ENCODE measurements at places on chromosomes 16 and 17.
A peak's percentile ranks its signal among the peaks of the same experiment; 100 is the strongest.

- no peak for DNase-seq
Observed at GRCh38 chr16:89837014-89837546, 8.8 kb downstream of the SPIRE2 start.

DNA sequence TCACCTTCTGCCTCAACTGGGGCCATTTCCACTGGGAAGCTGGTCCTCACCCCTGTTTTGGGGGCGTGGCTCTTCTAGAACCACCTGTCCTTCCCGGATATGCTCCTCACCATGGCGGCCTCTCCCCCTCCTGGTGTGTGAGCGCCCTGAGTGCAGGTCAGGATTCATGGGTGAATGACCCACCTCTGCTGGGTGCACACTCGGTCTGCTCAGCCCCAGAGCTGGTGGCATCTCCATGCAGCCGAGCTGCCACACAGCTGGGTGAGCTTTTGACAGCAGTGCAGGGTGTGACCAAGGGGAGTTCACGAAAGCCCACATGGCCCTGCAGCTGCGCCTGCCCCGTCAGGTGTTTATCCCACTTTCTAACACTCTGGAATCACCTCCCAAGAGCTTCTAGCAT is 27.3 kb downstream of the GRIN2C start:
- DNase-seq = no peak

- DNase-seq = no peak
Observed at GRCh38 chr17:81400996-81401722, 5.9 kb downstream of the BAHCC1 start.

GRCh38 chr16:25066426-25066746 is 45.2 kb upstream of the LCMT1 start:
- DNase-seq = no peak

DNA sequence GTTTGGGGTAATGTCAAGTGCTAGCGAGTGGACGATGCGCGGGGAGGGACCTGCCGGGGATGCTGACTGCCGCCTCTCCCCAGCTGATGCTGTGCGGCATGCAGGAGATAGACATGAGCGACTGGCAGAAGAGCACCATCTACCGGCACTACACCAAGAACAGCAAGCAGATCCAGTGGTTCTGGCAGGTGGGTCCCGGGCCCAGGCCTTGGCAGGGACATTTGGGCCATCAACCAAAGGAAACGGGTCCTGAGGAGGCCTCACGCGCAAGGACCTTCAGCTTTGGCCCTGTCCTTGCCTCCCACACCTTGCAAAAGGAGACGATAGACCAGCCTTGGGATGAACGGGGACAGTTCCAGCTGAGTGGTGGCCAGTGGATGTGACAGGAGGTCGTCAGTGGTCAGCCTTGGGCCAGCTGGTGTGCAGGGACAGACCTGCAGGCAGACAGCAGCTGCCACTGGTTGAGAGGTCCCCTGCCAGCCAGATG is 13.6 kb upstream of the CLEC18A start:
- DNase-seq = no peak

DNA sequence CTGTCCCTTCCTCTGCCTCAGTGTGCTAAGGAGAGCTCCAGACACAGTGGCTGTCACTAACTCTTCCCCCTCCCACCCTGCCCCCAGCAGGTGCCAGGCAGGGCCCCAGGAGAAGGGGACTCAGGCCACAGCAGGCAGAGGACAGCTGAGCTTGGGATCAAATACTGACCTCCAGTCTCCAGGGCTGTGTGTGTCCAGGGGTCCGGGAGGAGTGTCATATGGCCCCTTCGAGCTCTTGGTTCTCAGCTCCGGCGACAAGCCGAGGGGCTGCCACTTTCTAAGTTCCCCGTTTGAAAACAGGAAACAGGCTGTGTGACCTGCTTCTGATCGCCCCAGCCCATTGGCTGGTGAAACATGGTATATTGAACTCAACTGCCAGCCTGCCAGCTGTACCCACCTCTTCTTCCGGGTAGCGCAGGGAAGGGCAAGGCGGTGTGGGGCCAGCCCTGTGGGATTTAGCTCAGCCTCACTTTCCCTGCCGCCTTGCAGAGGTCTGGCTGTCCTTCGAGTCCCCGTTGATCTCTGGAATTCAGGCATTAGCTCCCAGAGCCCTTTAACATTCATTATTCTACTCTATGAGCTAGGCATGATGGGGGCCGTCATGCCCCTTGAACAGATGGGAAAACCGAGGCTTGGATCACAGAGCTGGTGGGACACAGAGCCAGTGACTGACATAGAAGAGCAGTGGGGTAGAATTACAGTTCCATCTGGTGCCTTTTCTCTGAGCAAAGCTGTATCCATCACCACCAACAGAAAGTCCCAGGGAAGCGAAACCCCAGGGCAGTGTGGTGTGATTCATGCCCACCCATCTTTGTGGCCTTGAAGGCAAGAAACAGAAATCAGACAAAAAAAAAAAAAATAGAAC is at the start of gene SNX20:
Gene SNX20, minus strand, starts transcription at position 292 of the 865 bp plus-strand sequence. CDS start 3,786 bp downstream, outside the sequence.
- DNase-seq = no peak

DNA sequence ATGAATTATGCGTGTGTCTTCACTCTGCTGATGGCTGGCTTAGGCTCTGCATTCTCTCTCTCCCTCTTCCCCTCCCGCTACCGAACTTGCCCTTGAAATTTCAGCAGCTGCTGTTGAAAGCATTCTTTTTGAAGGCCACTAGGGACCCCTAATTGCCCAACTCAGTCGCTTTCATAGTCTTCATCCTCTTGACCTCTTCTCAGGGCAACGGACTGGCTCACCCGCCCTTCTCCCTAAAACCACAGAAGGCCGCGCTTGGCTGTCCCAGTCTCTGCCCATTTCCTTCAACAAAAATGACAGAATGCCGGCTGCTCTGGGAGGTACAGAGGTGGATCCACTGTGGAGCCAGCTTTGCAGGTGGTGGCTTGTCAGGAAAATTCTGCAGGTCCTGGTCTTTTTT is 21.0 kb upstream of the FMNL1 start:
- no peak for DNase-seq

- no peak for DNase-seq
Observed at GRCh38 chr17:66689221-66689620, 145.7 kb upstream of the CACNG5 start.

GRCh38 chr16:54175552-54176375 is 110.8 kb downstream of the IRX3 start:
- no peak for DNase-seq

DNA sequence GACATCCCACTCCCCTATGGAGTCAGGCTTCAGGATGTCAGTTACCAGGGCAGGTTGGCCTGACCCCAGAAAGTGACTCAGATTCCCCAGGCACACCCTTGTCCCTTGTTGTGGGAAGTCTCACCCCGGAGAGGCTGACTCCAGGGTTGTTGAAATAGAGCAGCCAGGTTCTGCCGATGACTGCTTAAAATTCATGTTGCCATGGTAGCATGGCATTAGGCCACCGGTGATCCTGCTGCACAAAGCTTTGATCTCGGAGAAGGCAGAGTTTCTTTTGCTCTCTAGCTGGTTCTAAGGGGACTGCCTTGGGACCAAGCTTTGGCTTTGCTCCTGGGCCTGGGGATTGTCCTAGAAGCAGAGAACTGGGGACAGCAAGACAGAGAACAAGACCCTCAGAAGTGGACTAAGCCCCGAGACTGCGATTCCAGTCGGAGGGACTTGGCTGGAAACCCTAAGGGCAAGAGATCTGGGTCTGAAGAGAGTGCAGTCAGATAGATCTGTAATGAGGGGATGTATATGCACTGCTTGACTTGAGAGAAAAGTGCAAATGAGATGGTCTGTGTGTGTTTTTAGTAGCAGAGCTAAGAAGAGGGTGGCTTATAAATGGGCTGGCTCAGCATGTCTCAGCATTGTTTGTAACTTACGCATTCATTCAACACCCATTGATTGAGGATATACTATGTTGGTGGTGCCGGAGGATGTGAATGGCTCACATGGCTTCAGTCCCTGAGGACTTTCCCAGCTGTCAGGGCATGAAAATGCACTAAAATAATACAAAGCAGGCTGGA is 106.9 kb downstream of the RGS9 start:
- no peak for DNase-seq

DNA sequence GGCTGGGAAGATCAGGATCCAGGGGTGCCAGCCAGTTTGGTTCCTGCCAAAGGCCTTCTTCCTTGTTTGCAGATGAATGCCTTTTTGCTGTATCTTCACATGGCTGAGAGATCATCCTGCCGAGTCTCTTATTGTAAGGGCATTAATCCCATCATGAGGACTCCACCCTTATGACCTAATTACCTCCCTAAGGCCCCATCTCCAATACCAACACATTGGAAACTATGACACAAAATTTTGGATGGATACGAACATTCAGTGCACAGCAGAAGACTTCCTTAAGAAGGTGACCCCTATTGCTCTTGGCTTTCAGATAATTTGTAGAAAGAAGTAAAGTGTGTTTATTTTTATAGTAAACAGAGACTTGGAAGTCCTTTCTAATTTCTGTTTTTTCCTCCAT is 1164.7 kb upstream of the CDH8 start:
- DNase-seq = no peak

GRCh38 chr17:8104911-8105310 is 13.4 kb downstream of the ALOXE3 start:
- no peak for DNase-seq

GRCh38 chr16:17392857-17393692 is 77.7 kb downstream of the XYLT1 start:
- DNase-seq = no peak

GRCh38 chr17:41895617-41896016 is 23.1 kb downstream of the ACLY start:
- DNase-seq = no peak

GRCh38 chr16:85372627-85373372 is 240.3 kb upstream of the GSE1 start:
- no peak for DNase-seq

DNA sequence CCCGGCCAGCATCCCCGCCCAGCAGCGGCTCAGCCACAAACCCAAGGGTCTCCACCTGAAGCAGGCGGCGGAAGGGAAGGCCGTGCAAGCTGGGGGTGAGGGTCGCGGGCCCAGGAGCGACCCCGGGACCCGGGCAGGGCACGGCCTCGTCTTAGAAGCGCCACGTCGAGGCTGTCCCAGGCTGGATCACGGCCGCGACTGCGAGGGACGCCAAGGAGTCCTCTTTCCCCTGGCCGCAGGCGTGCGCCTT is 538 bp upstream of the CCNF start:
- DNase-seq = no peak

GRCh38 chr16:71360378-71360777 is 1.9 kb downstream of the CALB2 start:
- peak; percentile 83 for DNase-seq

GRCh38 chr16:50742576-50743200 is 802 bp downstream of the CYLD start:
- no peak for DNase-seq

DNA sequence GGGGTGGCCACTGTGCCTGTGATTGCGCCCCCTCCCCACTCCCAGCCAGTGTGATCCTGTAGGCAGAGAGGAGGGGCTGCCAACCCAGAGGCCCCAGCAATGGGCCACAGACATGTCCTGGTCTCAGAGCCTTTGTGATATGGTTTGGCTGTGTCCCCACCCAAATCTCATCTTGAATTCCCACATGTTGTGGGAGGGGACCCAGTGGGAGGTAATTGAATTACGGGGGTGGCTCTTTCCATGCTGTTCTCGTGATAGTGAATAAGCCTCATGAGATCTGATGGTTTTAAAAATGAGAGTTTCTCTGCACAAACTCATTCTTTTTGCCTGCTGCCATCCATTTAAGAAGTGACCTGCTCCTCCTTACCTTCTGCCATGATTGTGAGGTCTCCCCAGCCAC is 56.8 kb upstream of the ZNF469 start:
- no peak for DNase-seq

GRCh38 chr17:50914505-50915063 is 48.4 kb upstream of the TOB1 start:
- DNase-seq = no peak

DNA sequence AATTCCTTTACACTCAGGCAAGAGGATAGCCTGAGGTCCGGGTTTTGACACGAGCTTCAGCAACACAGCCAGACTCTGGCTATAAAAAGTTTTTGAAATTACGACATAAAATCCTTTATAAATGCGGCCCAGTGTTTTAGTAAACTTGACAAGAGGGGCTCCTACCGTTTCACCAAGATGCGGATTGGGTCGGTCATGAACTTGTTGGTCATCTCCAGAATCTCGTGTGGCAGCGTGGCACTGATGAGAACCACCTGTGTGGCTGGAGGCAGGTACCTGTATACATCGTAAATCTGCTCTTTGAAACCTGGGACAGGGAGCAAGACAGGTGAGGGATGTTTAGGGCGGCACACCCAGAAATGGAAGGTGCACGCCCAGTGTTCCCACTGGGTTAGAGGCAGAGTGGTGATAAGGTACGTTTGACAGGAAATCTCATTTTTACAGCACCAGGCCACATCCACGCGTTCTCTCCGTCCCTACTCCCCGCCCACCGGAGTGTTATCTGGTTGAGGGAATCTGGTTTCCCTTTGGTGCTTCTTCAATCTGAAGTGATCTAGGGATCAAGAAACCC is 8.0 kb downstream of the EIF4A3 start:
- no peak for DNase-seq

DNA sequence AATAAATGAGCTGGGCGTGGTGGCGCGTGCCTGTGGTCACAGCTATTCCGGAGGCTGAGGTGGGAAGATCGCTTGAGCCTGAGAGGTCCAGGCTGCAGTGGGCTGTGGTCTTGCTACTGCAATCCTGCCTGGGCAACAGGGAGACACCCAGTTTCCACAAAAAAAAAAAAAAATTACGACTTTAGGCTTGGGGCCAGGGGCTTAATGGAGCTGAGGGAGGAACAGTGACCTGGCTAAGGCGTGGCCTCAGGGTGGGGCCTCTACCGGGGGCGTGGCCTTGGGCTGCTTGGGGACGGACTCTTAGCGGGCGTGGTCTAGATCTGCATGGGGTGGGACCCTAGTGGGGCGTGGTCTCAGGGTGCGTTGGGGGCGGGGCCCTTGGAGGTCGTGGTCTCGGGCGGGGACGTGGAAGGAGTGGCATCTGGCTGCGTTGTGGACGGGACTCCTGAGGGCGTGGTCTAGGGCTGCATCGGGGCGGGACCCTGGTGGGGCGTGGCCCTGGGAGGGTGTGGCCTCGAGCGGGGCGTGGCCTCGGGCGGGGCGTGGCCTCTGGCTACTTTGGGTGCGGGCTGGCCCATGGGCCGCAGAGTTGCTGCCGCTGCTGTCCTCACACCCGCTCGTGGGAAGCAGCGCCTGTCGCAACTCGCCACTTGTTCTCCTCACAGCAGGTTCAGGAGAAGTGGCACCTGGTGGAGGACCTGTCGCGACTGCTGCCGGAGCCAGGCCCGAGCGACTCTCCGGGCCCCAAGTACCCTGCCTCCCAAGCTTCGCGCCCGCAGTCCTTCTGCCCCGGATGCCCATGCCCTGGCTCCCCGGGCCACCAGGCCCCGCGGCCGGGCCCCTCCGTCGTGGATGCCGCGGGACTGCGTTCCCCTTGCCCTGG is 5.8 kb upstream of the C17orf99 start:
- DNase-seq = no peak

- DNase-seq = no peak
Observed at GRCh38 chr17:29766796-29767327, 144.2 kb upstream of the CORO6 start.

GRCh38 chr17:6670999-6671398 is 19.4 kb downstream of the C17orf100 start:
- DNase-seq = no peak
